ENCODE measurements at places on chromosomes 1 and 21.

- DNase-seq, result no peak
Measured at GRCh38 chr1:47824716-47825115, 172.5 kb downstream of the TRABD2B start.

DNA sequence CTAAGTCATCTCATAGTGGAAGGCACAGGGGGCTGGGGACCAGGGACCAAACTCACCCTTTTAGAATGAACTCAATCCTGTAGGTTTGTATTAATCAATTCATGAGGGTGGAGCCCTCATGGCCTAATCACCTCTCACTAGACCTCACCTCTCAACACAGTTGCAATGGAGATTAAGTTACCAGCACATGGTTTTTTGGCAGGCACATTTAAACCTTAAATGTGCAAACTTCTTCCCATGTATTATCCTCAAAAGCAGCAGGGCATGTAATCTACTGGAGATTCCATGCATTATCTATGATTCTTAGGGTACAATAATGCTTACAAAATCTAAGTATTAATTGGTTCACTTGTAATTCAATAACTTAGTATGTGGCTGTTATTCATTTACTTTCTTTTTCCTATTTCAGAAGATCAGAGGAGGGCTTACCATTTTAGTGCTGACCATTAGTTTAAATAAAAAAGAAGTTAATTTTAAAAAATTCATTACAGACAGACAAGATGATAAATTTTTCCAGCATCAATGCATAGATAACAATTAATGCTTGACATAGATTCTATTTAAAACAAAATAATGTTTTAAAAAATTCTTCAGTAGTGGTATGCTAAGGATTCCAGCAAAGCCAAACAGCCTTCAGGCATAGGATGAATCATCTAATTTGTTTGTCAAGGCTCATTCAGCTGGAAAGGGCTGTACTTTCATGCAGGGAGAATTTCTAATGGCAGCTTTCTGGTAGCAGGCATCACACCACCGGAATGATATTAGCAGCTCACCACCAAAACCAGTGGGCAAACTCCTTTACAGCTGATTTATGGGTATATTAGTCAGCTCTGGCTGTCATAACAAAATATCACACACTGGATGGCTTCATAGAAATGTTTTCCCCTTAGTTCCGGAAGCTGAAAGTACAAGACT lies 124.6 kb upstream of the ZNF648 start:
- peak; percentile 90 for DNase-seq

GRCh38 chr1:9912264-9912936 lies 2.3 kb upstream of the CTNNBIP1 start:
- DNase-seq, result no peak

- no peak for DNase-seq
Measured at GRCh38 chr1:5551274-5551975, 440.8 kb downstream of the NPHP4 start.
